ENCODE measurements at places on chromosomes 6 and 20.
A peak's percentile ranks its signal among the peaks of the same experiment; 100 is the strongest.

DNA sequence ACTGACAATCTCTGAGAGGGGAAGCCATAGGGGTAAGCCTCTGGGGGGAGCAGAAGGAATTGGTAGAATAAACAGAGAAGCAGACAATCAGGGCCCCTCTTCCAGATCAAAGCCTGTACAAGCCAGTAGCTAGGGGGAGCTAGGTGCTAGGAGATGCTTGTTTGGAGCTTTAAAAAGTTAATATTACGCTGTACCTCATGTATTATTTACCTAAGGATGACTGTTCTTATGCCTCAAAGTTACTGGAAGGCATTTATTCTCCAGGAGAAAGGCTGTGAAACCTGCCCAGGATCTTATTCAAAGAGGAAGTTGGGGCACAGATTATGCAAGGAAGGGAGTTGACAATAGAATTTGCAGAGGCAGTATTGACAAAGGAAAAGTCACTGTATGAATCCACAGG lies 111.8 kb upstream of the SLC35F1 start:
- DNase-seq: no peak

DNA sequence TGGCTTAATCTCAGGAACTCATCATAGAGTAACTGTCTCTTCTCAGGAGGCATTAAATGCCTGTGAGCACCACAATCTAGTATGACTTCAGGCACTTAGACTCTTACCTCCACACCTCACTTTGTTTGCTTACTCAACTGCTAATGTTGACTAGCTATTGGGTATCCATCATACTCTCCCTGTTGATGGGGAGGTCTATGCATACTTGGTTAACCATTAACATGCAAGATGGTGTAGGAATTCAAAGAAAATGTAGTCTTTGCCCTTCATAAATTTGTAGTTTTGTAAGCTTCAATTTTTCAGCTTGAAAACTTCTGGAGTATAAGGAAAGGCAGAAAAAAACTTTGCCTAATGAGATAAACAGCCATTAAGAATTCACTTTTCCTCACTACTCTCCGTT lies 501.0 kb upstream of the MARCKS start:
- DNase-seq: no peak

DNA sequence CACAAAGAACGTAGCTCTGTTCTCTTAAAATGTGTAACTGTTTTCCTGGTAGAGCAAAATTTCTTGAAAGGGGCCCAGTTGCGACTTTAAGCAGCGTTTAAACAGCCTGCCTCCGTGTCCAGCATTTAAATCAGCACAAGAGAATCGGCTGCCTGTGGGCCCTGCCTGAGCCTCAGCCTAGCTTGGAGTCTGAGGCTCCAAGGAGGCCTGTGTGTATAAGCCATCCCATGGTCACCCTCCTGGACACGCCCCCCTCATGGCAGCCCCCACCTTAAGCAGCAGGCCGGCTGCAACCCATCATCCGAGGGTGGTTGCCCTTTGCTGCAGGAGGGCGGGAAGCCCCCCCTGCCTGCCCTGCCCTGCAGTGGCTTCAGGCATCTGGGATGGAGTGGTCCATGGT lies 18.9 kb downstream of the SDCBP2 start:
- no peak for DNase-seq

DNA sequence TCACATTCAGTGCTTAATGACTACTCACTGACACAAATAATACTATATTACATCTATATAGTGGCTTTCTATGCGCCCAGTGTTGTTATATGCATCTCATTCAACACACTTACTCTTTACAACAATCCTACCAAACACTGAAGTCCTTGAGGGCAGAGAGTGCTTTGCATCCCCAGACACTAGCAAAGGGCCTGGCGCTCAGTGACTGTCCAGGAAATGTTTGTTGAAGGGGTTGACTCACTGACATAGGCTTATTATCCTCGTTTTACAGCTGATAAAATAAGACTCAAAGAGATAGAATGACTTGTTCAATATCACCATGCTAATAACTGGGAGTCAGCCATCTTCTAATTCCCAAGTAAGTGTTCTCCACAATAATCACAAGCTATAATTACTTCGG lies 163.3 kb downstream of the ARHGAP18 start:
- no peak for DNase-seq

GRCh38 chr20:8971669-8972316 lies 97.1 kb upstream of the PLCB4 start:
- no peak for DNase-seq

DNA sequence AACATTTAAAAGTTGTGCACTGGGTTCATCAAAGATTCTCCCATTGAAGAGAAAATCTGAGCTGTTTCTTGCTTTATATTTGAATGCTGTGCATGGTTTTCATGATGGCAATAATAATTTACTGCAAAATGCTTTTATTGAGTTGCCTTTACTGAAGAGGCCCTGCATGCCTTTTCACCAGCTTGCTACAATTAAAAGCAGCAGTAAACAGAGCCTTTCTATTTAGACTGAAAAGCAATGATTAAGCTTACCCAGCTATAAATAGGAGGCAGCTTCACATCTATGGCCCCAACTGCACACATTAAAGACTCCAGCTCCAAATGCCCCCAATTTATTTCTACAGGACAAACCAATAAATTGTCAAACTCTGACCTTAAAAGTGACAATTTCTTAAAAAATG lies 70.3 kb downstream of the ANKEF1 start:
- DNase-seq: peak; percentile 17

DNA sequence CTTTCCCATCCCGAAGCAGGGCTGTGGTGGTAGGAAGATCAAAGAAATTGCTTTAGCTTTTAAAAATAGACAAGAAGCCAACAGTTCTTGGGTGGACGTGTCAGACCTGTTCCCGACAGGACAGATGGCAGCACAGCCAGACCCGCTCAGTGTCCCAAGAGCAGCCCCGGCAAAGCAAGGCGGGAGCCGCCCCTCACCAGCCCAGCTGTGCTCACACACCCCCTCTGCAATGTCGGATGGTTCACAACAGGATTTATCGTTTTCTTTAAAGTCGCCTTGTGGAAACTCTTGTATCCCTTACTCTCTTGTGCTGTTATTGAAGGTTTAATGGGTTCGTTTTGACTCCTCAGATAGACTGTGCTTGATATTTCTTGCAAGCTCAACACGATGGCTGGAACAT lies 302.4 kb downstream of the THBS2 start:
- DNase-seq: no peak

GRCh38 chr20:47672886-47673670 lies 112.2 kb downstream of the SULF2 start:
- DNase-seq: no peak

DNA sequence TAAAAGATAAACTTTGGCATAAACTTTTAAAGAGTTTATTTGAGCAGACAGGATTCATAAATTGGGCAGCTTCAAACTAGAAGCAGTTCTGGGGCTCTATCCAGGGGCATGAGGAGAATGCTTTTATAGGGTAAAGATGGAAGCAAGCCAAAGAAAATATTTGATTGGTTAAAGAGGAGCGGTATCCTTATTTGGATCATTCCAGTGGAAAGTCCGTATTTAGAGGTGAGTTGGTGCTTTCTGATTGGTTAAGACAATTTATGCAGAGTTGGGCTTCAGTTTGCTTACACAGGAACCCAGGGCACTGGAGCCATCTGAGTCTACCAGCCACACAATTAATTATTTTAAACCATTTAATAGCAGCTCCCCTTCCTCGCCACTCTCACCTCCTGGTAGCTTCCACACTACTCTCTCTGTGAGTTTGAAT lies 37.9 kb upstream of the RNF217 start:
- DNase-seq: no peak

- no peak for DNase-seq
Observed at GRCh38 chr6:41976794-41977484, 35.3 kb upstream of the CCND3 start.

DNA sequence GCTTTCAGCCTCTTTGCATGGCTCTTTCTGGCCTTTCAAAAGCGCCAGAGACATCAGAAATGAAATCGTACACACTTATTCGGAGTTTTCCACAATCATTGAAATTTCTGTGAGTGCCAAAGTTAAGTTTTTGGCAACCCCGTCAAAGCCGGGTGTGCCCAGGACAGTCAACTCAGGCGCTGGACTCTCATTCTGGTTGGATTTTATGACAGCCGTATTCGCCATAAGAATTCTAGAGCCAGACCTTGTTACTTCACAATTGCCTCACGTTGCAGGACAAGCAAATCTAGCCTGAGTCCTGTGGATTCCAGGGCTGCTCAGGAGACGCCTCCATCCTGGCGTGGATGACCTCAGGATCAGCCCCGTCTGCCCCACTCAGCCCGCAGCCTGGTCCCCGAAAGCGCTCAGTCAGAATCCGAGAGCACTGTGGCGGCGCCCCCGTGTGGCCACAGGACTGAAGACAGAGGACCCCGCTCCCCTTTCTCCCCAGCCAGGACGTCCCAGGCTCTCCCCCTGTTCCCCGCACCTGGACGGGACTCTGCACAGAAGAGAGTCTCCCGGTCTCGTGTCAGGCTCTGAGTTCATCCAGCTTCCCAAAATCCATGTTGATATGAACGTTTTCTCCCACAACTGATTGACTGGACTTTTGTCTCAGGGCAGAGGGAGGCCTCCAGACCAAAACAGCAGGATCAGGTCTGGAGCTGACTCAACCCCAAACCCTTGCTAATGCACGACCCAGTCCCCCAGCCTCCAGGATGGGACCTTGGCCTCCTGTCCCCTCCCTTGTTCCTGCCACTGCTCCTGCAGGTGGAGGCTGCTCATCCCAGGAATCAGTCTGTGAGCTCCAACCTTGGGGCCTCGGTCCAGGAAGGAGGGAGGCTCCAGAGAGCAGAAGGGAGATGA lies 38.2 kb downstream of the MICA start:
- peak; percentile 14 for DNase-seq

DNA sequence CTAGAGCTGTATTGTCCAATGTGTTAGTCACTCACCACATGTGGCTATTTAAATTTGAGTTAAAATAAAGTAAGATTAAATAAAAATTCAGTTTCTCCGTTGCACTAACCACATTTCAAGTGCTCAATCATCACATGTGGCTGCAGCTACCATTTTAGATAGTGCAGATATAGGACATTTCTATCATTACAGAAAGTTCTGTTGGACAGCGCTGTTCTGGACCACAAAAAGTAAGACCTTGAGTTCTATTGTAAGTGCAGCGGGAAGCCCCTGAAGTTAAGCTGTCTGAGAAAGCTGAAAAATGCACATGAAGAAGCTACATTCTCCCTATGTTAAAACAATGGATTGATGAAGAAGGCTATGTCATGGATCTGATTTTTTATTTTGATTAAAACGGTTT lies 1.1 kb downstream of the ORC3 start:
- no peak for DNase-seq

DNA sequence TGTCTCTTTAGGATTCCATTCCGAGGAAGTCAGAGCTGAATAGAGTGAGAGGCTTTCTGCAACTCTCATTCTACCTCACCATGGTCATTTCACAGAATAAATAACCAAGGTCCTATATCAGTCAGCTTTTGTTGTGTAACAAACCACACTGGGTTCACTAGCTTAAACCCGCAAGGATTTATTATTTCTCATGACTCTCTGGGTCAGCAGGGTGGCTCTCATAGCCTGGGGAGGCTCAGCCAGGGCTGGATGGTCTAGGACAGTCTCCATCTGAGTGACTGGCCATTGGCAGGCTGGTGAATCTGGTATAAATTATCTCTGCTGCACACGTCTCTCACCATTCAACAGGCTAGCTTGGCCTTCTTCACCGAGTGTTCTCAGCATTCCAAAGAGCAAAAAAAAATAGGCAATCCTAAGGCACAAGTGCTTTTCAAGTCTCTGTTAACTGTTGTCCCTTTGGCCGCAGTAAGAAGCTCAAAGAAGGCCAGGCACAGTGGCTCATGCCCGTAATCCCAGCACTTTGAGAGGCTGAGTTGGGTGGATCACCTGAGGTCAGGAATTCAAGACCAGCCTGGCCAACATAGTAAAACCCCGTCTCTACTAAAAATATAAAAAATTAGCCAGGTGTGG lies 39.7 kb downstream of the ISM1 start:
- no peak for DNase-seq

GRCh38 chr6:156645097-156645496 lies 132.1 kb upstream of the ARID1B start:
- DNase-seq: no peak

- DNase-seq: no peak
Observed at GRCh38 chr20:59805786-59806577, 127.5 kb downstream of the SYCP2 start.

GRCh38 chr6:162636167-162636566 lies 91.4 kb downstream of the PRKN start:
- DNase-seq: no peak

- DNase-seq: no peak
Observed at GRCh38 chr6:30743099-30744053, 889 bp upstream of the FLOT1 start.

DNA sequence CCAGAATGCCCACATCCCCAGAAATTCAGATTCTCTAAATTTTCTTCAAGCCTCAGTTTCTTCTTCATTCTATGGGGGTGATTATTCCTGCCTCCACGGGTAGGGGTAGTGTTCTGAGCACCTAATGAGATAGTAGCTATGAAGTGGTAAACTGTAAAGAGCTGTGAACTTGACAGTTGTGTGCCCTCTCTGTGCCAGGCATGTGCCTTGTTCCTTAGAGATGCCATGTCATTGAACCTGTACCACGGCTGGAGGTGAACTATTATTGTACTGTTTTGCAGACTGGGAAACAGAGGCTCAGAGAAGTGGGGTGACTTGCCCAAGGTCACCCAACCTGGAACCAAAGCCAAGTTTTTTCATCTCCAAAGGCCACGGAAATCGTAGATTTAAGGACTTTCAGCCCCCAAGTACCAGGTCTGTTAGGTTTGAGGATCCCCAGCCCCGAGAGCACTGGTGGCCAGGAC lies 67.7 kb upstream of the SIRPA start:
- no peak for DNase-seq

GRCh38 chr6:19795211-19795610 lies 42.0 kb upstream of the ID4 start:
- DNase-seq: no peak
